Activated T-cell treated with anti-CD3 and anti-CD28 coated beads, Interleukin-2, amount 50 U/mL, for 72 hours (primary cell): ENCODE measurements at places on chromosomes 12 and 14. TPM values are rescaled to one million over a fixed set of nuclear protein-coding genes. Genes with fewer than 3 reads are reported as not detected.

The CLEC4D gene
- not detected for total RNA-seq

The CHPT1 gene
- 24.6 TPM for total RNA-seq

The MYO1A gene
- 11.4 TPM for total RNA-seq

The SERPINA9 gene
- total RNA-seq = not detected

The MED13L gene
- 74.5 TPM for total RNA-seq

The RHOJ gene
- not detected for total RNA-seq

The VDR gene
- total RNA-seq = 217 TPM

The SRRM4 gene
- total RNA-seq = not detected

The RASSF8 gene
- 12.8 TPM for total RNA-seq

The DEPDC4 gene
- total RNA-seq = 3.8 TPM

The CCDC196 gene
- not detected for total RNA-seq

The EMC9 gene
- total RNA-seq = 38.0 TPM

The MIP gene
- total RNA-seq = not detected

The OTX2 gene
- not detected for total RNA-seq

The LMNTD1 gene
- not detected for total RNA-seq

The IPO8 gene
- 46.4 TPM for total RNA-seq

The TAS2R30 gene
- total RNA-seq = 2.8 TPM
